Fibroblast of pulmonary artery (primary cell): ENCODE measurements at places on chromosomes 7 and 10.

DNA sequence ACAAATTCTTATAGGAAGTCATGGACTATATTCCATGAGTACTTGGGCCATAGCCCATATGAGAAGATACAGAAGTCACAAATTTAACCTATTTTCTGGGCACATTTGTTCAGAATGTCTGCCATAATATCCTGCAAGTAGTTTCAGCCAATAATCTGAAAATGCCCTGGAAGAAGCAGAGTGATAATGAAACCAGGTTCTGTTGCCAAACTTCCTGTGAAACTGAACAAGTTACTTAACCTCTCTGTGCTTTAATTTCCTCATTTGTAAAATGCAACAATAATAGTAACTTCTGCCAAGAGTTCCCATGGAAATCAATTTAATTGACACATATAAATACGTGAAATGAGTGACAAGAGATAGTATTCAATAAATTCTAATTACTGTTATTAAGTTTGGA, 88.8 kb downstream of the SEMA3C start:
- DNase-seq, result no peak

- no peak for DNase-seq
Measured at GRCh38 chr7:128388145-128388485, 21.7 kb downstream of the IMPDH1 start.

DNA sequence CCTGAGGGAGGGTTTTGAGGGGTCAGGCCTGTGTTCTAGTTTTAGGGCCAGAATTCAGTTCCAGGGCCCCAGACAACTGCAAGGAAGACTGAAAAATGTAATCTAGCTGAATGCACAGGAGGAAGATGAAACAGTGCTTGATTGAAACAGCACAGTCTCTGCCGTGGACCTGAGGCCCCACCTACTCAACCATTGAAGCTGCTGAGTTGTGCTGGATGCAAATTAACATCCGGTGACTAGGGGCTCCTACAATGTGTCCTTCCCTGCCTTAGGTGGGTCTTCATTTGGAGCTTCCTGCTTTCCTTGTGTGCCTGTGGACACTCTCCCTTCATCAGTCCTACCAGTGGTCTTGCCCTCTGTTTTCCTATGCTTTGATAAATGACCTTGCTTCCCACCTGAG, 5.7 kb downstream of the GLRX3 start:
- DNase-seq, result no peak

- DNase-seq, result no peak
Measured at GRCh38 chr7:28750981-28751380, 207.1 kb downstream of the TRIL start.
